ENCODE measurements at places on chromosomes 16 and 17.

DNA sequence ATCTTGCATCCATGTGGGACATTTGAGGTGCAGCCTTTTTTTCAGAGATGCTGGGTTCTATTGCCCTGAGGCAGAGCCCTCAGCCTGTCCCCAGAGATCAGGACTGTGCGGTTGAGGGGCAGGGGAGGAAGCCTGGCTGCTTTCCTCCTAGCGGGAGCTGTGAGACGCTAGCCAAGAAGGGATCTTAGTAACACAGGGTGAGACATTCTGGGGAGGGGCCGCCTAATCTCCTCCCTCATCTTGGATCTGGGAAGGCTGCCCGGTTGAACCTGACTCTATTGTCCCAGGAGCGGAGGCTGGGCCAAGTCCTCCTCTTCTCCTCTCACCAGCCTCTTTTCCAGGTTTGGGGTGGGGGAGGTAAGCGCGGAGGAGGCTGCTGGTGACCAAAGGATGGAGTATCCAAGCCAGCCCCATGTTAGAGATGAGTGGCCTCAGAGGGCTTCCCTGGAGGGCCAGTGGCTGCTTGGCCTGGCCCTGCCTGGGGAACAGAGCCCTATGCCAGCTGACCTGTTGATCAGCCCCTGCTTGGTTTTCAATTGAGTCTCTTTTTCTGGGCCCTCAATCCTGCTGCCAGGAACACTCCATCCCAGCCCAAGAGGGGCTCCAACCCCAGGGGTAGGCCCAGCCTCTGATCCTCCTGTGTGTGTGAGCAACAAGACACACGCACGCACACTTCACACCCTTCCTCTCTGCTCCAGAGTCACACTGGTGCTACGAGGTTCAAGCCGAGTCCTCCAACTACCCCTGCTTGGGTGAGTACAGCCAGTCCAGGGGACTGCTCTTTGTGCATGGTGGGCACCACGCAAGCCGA is 5.0 kb downstream of the CA4 start:
- no peak for DNase-seq

GRCh38 chr16:17474037-17474436 is 3.3 kb upstream of the XYLT1 start:
- DNase-seq: no peak

GRCh38 chr17:19302791-19303331 is 59.7 kb downstream of the B9D1 start:
- DNase-seq: no peak

GRCh38 chr17:1486802-1487695 is 5.4 kb downstream of the MYO1C start:
- peak; percentile 97 for DNase-seq

Measured in trophoblast cell (in vitro differentiated cells and primary cell).